Activated naive CD4-positive, alpha-beta T cell treated with anti-CD3 and anti-CD28 coated beads, Interleukin-2, amount 10 ng/mL, durations not matched to agents 5 hours and 36 hours (primary cell): ENCODE measurements at places on chromosomes 4 and X. TPM values are rescaled to one million over a fixed set of nuclear protein-coding genes. Genes with fewer than 3 reads are reported as not detected.

HSFX2 gene
- 0.33 TPM for total RNA-seq

CPE gene
- total RNA-seq: not detected

TMSB15A gene
- total RNA-seq: 1.1 TPM

NPFFR2 gene
- not detected for total RNA-seq

MTNR1A gene
- total RNA-seq: not detected

STATH gene
- not detected for total RNA-seq

AWAT1 gene
- total RNA-seq: not detected

PPEF1 gene
- total RNA-seq: 0.34 TPM

CLNK gene
- total RNA-seq: not detected

P2RY10 gene
- 57.0 TPM for total RNA-seq

NXT2 gene
- total RNA-seq: 11.3 TPM

SOWAHB gene
- not detected for total RNA-seq

SPANXB1 gene
- not detected for total RNA-seq

SAGE1 gene
- total RNA-seq: not detected

F11 gene
- total RNA-seq: not detected

SPANXN4 gene
- not detected for total RNA-seq

POF1B gene
- 0.07 TPM for total RNA-seq

AKAP14 gene
- total RNA-seq: not detected

GABRB1 gene
- not detected for total RNA-seq

P2RY4 gene
- 0.14 TPM for total RNA-seq

DNAAF6 gene
- total RNA-seq: not detected

JAKMIP1 gene
- 4.9 TPM for total RNA-seq

CXorf49 gene
- not detected for total RNA-seq

C4orf50 gene
- total RNA-seq: 0.13 TPM

MAGEE1 gene
- total RNA-seq: 4.2 TPM

SHOX gene
- not detected for total RNA-seq

ARMCX5 gene
- 5.9 TPM for total RNA-seq

SASH3 gene
- 222 TPM for total RNA-seq

FAM184B gene
- total RNA-seq: not detected

VGLL1 gene
- not detected for total RNA-seq

CXCL5 gene
- not detected for total RNA-seq

PRKX gene
- total RNA-seq: 161 TPM

COL4A5 gene
- not detected for total RNA-seq

NXF2 gene
- not detected for total RNA-seq

MBTPS2 gene
- 8.7 TPM for total RNA-seq

SULT1E1 gene
- not detected for total RNA-seq

ZFP92 gene
- 1.3 TPM for total RNA-seq

FHDC1 gene
- 0.05 TPM for total RNA-seq

VCX2 gene
- total RNA-seq: not detected

PRDM5 gene
- total RNA-seq: 0.26 TPM

PPP2R2C gene
- not detected for total RNA-seq

NDNF gene
- total RNA-seq: not detected

SHROOM4 gene
- not detected for total RNA-seq

PAGE2 gene
- not detected for total RNA-seq

MSN gene
- total RNA-seq: 600 TPM

LEF1 gene
- total RNA-seq: 395 TPM

MAB21L2 gene
- not detected for total RNA-seq

SSX2 gene
- not detected for total RNA-seq
